ENCODE measurements at places on chromosomes 12 and 14. TPM values are rescaled to one million over a fixed set of nuclear protein-coding genes. Genes with fewer than 3 reads are reported as not detected.

The TMEM179 gene
- total RNA-seq: not detected

The SPIC gene
- not detected for total RNA-seq

- DNase-seq: no peak
- no peaks in the 10 kb centered on the region for H3K27me3 ChIP-seq
- no peak overlapping the region for H3K27ac ChIP-seq
These were observed 2.9 kb upstream of the SPX start for GRCh38 chr12:21523148-21523547.

- no peak for DNase-seq
- H3K27me3 ChIP-seq: no peaks in the 10 kb centered on the region
- H3K4me1 ChIP-seq: no peaks in the 10 kb centered on the region
- H3K27ac ChIP-seq: no peak overlapping the region
These were observed 6.6 kb upstream of the CYP46A1 start for GRCh38 chr14:99677231-99678140.

DNA sequence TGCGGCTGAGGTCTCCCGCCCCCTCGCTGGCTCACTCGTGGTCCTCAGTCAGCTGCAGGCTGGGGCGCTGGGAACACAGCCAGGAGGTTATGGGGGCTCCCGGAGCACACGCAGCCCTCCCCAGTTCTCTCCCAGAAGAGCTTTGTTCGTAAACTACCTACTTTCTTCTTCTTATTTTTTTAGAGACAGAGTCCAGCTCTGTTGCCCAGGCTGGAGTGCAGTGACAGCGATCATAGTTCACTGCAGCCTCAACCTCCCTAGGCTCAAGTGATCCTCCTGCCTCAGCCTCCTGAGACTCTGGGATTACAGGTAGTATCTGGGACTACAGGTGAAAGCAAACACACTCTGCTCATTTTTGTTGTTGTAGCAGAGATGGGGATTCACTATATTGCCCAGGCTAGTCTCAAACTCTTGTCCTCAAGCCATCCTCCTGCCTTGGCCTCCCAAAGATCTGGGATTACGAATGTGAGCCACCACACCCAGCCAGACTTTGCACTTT, 15.5 kb upstream of the PLA2G1B start:
- no peak overlapping the region for H3K27ac ChIP-seq
- no peaks in the 10 kb centered on the region for H3K27me3 ChIP-seq
- peaks cover 7% of the 10 kb centered on the region for H3K4me1 ChIP-seq
- H3K36me3 ChIP-seq: no peaks in the 10 kb centered on the region

- no peak for DNase-seq
- no peak overlapping the region for H3K27ac ChIP-seq
- H3K4me1 ChIP-seq: peaks cover 2% of the 10 kb centered on the region
- H3K36me3 ChIP-seq: no peaks in the 10 kb centered on the region
- no peaks in the 10 kb centered on the region for H3K27me3 ChIP-seq
These were observed 238.0 kb upstream of the DDHD1 start for GRCh38 chr14:53391156-53391555.

The VASH1 gene
- 6.7 TPM for total RNA-seq

DNA sequence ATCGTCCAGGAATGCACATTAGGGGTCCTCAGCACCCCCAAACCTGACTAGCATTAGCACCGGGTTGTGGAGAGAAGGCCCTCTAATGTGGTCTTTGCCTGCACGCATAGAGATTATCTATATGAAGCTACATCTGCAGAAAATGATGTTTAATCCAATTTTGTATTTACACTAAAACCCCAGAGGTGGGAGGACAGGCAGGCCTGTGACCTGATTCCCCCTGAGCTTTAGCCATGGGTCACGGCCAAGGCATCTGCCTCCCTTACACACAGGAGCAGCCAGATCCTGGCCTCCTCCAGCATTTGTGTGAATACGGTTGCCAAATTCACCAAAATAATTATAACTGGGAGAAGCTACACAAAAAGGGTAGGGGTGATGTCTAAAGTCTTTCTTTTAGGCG, 7.0 kb downstream of the APOLD1 start:
- H3K27me3 ChIP-seq: no peaks in the 10 kb centered on the region
- H3K27ac ChIP-seq: no peak overlapping the region
- no peak overlapping the region for H3K4me3 ChIP-seq
- DNase-seq: peak; percentile 36
